ENCODE measurements at places on chromosomes 4 and X.

DNA sequence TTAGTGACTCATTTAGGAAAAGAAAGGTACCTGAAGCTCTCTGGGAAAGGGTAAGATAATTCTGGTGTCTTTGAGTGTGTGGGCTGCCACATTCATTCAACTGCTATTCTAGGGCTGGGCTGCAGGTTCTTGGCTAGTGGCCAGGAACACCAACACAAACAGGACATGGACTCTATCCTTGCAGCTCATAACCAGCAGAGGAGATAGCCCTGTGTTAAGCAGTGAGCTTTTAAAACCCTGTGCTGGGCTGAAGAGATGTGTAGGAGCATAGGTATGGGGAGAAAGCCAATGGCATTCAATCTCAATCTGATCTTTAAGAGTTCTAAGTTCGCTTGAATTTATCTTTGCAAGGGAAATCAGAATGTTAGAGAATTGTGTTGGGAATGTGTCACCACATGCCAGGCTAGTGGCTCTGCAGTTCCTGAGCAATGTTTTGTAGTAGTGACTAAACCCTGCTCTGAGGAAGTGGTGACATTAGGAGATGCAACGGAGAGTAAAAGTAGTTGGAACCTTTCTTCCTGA is 39.2 kb downstream of the SGMS2 start:
- peak; percentile 12 for DNase-seq

DNA sequence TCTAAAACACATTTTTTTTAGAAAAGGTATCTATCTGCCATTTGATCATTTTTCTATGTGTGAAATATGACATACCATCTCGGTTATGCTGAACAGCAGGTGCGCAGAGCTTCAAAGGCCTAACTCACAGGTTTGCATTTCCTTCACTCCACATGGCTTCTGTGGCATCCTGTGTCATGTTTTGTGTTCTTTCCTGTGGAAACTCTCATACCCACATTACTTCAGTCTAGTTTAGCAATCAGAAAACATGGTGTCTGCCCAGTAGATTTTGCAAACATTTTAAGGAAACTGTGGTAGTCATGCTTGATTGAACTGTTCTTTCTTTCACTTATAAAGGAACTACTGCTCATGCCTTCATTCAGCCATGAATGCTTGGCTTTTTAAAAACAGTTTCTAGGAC is 11.3 kb upstream of the ARAP2 start:
- no peak for DNase-seq

DNA sequence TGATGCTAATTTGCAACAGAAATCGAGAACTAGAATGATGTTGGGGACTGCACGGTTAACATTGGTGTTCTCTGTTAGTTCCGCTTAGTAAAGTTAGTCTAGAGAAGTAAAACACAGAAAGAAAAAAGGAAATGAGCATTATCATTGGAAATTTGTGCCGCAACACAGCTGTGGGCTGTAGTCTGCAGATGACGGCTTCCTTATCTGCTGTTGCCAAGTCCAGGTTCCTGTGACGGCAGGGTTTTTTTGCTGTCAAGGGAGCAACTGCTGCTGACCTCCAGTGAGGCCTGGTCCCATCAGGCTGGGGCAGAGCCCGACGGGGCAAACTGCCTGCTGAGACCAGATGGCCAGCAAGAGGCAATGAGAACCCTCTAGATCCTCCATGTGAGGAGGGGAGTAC is 38.9 kb upstream of the PHEX start:
- DNase-seq: no peak

DNA sequence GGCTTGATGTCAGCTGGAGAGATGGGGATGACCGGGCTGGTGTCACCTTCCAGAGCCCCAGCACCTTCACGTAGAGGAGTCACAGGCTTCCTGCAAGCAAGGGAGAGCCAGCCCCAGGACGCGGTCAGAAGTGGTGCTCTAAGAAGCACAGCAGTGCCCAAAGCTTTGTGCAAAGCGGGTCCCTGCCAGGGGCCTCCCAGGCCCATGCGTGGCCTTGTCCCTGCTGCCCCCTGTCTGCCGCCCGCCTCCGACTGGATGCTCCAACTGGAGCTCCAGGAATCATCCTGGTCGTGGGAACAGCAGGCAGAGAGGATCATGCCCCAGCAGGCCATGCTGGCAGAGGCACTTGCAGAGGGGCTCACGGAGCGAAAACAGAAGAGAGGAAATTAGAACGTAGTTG is 40.1 kb upstream of the LRPAP1 start:
- no peak for DNase-seq

- no peak for DNase-seq
These were observed 762.8 kb downstream of the PDHA2 start for GRCh38 chr4:96602661-96603060.

Data from G401 (cell line).